Putamen (tissue), 1 donor: ENCODE measurements at places on chromosomes 11 and 22.

DNA sequence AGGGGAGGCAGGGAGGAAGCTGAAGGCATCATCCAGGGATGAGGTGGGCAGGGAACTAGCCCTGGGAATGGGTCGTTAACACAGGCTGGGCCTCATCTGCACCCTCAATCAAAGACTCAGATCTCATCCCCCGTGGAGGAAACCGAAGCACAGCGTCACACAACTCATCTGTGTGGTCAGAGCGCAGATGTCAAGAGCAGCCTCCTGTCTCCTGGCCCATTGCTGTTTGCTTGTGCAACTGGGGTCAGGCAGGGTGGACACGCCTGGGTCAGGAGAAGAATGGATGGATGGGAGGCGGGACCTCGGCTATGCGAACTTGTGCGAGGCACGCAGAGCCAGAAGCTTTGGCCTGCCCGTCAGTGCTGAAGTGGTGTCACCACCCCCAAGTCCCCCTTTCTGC lies 218.1 kb downstream of the CEP164 start:
- no peak for DNase-seq

DNA sequence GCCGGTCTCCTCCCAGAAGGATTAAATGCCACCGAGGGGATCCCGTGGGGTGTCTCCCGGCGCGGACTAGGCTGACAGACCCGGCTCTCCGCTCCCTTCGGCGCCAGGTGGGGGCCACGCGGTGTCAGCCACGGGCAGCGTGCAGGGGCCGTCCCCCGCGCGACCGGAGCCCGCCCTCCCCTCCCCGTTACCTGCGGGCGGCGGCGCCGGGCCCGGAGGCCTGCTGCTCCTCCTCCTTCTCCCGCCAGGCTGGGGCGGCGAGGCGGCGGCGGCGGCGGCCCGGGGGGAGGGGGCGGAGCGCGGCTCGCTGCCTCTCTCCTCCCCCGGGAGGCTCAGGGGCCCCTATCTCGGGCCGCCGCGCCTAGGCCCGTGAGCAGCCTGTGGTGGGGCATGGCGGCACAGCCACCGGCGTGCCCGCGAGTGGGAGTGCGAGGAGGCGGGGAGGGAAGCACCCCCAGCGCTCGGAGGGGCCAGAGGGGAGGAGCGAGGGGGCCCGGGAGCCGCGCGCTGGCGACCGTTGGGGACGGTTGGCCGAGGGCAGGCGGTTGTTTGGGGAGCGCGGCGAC lies 450 bp downstream of the ZBTB44 start:
- DNase-seq = peak; percentile 75

DNA sequence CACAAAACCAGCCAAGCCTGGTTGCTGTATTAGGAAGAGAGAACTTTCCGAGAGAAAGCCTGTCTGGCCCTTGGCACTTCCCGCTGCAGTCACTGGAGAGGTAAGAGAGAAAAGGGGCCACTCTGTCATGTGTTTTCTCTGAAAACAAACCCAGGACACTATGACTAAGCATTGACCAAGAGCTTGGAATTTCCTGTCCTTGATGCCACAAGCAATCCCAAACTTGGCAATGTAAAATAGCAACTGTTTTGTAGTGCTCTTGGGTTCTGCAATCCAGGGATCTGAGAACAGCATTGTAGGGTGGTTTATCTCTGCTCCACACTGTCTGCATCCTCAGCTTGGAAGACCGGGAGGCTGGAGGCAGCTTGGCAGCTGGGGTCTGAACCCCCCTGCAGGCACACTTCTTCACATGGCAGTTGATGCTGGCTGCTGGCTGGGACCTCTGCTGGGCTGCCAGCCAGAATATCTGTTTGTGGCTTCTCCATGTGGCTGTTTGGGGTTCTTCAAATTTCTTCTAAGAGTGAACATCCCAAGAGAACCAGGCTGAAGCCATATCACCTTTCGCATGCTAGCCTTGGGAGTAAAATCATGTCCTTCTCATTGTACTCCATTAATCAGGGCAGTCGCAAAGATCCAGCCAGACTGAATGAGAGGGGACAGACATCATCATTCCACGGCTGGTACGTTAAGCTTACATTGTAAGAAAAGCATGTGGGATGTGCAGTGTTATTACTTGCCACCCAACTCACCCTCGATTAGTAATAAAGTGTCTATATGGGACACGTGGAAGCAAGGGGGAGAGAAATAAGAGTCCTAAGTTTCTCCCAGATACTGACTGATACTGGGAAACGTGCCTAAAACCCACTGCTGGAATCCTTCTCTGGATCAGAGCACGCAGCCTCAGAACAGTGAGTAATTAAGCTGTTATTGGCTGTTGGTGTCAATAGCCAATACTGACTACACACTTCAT lies 537.4 kb upstream of the B3GAT1 start:
- no peak for DNase-seq

- DNase-seq = no peak
Measured at GRCh38 chr11:130611791-130612251, 163.4 kb downstream of the ADAMTS15 start.

DNA sequence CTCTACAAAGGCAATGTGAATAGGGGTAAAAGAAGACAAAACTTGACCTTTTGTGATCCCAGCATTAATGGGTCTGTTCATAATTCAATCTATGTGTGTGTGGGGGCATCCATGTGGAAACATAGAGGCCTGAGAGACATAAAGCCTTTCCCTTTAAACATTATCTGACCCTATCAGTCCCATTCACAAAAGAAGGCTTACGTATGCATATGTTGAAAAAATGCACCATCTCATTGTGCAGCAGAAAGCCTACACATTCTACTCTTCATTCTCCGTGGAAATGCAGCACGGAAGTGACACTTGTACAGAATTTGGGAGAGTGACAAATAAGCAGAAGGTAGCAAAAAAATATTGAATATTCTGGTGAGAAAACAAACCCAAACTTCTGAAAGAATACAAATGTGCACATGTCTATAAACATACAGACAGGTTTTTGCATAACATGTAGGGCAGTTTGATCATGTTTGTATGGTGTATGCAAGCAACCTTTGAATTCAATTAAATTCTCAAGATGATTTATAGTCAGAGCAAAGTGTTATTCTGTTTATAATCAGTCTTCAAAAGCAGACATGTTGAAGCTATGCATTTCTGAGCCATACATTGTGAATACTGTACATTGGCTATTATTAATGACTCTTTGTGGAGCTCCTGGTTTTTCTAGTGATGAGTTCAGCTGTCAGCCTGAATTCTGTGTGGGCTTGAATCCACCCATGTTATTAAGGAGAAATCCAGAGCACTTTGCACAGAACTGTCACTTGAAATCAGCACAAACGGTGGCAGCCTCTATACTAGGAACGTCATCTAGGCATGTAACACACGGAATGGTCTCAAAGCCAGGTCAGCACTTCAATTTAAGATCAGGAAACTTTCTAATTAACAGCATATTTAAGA lies 236.8 kb downstream of the DCDC1 start:
- DNase-seq = peak; percentile 70

DNA sequence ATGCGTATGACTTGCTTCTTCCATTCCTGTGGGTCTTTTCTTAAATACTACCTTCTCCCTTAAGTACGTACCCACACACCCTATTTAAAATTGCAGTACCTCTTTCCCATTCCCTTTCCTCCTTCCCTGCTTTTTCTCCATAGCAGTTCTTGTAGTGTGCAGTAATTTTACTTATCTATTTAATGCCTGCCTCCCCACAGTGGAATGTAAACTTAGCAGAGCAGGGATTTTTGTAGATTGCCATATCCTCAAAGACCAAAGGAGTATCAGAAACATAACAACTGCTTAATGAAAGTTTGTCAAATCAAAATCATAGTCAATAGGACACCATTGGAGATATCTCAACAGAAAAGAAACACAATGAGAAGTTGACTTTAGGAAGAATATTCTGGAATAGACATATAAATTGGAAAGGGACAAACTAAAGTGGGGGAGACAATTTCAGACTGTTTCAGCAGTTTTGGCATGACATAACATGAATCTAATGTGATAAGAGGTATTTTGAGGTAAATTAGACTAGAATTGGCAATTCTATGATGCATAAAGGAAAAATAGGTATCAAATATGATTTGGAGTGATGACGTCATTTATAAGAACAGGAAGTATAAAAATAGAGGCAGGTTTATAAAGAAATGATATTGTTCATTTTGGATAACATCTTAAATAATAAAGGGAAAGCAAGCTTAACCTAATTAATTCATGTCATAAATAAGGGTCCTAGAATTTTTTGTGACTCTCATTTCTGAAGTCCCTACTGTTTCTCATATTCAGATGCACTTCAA lies 188.4 kb downstream of the SOX6 start:
- no peak for DNase-seq

GRCh38 chr22:35961480-35962295 lies 66.9 kb downstream of the RBFOX2 start:
- DNase-seq = peak; percentile 87

DNA sequence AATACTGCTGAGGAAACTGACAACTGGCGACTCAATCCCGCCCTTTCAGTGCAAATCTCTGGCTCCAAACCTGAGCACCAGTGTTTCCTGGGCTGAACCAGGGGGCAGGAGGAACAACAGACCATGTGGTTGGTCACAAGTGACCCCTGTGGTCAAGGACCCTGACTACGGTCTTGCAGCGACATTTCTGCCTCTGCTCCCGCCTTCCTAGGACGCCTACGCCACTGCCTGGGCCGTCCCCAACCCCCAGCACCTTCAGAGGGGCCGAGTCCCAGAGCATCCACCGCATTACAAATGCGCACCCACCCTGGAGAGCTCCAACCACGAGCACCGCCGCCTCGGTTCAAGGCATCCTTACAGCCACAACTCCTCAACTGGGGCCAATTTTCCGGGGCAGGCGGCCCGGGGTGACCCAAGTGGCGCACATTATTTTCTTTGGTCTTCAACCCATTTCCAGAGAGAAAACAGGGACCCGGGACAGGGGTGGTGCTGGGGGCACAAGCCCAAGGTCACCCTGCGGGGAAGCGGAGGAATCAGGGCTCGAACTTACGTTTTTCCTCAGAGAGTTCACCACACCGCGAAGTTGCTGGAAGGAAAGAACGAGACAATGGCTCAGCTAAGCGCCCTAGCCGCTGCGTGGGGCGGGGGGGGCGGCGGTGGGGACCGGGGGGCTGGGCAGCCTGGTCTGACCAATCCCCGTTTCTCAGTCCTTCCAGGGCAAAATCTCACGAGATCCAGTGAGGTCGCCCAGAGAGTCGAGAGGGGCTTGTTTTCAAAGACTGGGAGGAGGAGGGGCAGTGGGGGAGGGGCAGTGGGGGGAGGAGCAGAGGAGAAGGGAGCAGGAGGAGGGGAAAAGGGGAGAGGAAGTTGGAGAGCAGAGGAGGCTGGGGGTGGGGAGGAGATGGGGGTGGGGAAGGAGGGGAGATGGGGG lies 1.8 kb downstream of the PRAME start:
- DNase-seq = no peak

DNA sequence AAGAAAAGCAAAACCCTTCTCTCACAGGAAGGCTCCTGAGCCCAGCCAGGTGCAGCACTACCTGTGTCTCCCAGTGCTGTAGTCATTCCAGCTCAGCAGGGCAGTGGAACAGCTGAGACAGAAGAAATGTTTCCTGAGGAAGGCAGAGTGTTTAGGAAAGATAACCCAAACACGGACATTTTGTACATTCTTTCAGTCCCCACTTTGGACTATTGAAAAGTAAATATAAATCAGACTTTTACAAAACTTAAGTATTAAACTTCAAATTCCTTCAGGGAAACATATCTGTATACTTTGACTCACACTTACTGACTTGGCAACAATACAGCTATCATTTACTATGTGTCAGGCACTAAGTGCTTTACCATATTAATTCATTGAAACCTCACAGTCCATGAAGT lies 40.4 kb downstream of the RRAS2 start:
- DNase-seq = no peak

- DNase-seq = no peak
Measured at GRCh38 chr11:76161261-76161961, 44.9 kb downstream of the WNT11 start.

DNA sequence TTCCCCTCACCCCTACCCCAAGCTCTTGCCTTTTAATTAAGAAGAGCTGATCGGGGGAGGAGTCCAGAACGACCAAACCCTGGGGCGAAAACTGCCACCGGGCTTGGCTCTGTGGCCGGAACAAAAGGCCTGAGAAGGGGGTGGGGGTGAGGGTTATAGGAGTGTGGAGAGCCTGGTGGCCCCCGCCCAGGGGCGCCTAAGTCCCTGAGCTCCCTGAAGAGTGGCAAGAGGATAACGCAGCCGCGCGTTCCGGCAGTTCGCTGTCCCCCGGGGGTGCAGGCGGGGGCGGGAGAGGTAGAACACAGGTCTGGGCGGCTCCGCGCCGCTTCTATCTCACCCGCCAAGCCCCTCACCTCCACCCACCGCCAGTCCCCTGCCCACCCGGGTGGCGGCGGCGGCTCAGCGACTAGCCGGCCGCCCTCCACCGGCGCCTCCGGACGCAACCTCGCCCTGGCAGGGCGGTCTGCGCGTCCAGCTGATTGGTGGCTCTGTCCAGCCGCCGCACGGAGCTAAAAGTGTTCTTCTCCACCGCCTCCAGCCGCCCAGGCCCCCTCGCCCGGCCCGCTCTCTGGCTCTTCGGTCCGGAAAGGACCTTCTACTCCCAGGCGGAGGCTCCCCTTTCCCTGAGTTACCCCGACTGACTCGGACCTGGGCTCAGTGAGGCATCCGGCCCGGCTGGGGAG lies 18.7 kb upstream of the BDNF start:
- no peak for DNase-seq

- DNase-seq = no peak
Measured at GRCh38 chr11:7004482-7004881, 15.7 kb downstream of the ZNF214 start.

DNA sequence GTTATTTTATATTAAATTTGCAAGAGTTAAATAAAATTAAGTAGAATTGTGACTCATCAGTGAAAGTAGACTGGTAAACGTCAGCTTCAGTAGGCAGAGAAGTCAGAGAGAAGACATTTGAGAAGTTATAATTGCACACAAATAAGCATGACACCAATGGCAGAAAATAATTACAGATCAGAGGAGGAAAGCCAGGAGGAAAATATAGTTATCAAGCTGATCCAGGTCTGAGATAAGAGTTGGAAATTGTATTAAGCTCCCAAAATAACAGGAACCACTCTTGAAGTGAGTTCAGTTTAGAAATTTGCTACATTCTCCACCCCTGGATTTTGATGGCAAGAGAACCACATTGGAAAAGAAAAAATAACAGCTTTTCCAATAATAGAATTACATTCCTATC lies 533.8 kb upstream of the CHORDC1 start:
- no peak for DNase-seq

- no peak for DNase-seq
Measured at GRCh38 chr11:107598225-107599139, 7.5 kb downstream of the ELMOD1 start.

DNA sequence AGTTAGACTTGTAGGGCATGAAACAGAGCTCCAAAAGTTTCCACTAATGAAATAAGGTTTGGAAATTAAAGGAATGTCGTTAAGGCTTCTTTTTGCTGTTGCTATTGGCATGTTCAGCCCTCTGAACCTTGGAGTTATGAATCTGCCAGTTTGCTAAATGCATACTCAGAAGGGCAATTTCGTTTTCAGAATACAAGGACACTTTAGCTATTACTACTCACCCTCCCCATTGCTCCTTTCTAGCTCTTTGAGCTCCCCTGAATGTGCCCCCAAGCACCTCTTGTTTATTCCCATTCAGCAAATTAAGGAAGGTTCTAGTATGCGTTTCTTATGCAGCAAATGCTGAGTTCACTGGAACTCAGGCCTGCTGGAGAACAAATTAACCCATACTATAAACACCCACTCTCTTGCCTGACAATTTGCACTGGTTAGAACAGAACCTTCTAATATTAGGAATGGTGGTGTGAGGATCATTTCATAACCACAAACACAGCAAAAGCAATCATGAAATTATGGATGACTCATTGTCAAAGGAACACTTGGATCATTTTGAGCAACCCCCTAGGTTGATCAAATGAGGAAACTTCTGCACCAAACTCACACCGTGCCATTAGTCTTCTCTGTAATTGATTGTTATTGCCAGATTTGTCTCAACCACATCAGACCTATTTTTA lies 26.2 kb upstream of the LIN7C start:
- DNase-seq = no peak
